Cardiac muscle cell (in vitro differentiated cells and primary cell): ENCODE measurements at places on chromosomes 2 and 18. TPM values are rescaled to one million over a fixed set of nuclear protein-coding genes. Genes with fewer than 3 reads are reported as not detected.

Gene FAM117B
- 8.5 and 8.8 TPM in 2 replicates for total RNA-seq

DNA sequence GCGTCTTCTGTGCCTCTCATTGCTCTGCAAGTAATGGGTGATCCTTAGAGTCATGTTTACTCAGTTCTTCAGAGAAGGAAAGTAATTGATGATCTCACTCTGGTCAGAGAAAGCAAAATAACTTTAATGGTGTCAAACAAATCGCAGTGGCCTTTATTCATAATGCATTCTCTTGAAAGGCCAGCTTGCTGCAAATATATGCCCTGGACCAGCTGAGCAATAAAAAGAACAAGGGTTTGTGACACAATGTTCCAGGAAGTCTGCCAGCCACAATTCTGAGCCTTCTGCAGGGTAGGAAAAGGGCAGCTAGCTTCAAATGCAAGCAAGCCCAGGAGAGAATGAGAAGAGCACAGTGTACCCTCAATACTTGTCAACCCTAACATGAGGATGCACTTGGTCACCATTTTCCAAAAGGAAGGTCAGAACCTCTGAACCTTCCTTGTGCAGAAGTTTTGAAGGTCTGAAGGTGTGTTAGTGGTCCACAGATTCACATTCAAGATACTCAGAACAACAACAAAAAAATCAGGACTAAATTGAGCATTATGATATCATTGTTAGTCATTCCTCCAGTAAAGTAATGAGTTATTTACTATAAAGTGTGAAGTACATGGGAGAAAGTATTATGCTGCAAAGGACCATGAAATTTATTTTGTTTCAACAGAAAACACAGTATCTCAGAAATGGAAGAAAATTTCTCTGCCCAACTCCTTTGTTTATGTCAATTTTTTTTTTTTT is 355.6 kb downstream of the PAX3 start:
- no peak for DNase-seq

GRCh38 chr18:10689236-10690034 is 163.6 kb downstream of the NAPG start:
- no peak for DNase-seq

DNA sequence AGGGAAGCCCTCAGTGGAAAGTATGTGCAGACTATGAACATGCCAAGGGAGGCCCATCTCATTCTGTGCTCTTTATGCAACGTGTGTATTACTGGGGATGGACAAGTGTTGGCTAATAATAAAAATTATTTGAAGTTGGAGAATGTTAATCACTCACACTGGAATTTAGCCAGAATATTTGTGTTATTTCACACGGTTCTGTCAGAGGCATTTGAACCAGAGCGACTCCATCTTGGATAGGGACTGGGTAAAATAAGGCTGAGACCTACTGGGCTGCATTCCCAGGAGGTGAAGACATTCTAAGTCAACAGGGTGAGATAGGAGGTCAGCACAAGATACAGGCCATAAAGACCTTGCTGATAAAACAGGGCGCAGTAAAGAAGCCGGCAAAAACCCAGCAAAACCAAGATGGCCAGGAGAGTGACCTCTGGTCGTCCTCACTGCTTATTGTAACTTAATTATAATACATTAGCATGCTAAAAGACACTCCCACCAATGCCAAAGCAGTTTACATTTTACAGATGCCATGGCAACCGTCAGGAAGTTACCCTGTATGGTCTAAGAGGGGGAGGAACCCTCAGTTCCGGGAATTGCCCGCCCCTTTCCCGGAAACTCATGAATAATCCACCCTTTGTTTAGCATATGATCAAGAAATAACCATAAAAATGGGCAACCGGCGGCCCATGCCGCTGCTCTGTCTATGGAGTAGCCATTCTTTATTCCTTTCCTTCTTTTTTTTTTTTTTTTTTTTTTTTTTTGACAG is 2.6 kb upstream of the FZD5 start:
- DNase-seq = no peak
